ENCODE measurements at places on chromosomes 3 and 15.
A peak's percentile ranks its signal among the peaks of the same experiment; 100 is the strongest.

DNA sequence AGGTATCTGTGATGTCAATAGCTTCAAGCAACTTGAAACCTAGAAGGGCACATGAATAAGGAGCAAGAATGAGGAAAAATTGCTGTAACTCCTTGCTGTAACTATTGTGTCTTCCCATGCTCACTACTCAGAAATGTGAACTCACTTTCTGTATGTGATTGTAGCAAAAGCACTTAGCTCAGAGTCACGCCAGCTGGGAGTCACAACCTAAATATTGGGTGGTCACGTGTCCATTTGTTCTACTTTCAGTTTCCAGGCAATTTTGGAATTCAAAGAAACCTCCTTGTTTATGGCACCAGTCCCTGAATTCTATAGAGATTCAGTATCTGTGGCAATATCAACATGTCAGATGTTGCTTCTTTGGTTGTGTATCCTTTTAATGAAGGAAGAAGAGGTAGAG, 241.6 kb upstream of the AZI2 start:
- no peak for DNase-seq

GRCh38 chr15:34258151-34258550, 33.3 kb downstream of the EMC4 start:
- no peak for DNase-seq

GRCh38 chr3:115194476-115194875, 47.4 kb upstream of the ZBTB20 start:
- no peak for DNase-seq

DNA sequence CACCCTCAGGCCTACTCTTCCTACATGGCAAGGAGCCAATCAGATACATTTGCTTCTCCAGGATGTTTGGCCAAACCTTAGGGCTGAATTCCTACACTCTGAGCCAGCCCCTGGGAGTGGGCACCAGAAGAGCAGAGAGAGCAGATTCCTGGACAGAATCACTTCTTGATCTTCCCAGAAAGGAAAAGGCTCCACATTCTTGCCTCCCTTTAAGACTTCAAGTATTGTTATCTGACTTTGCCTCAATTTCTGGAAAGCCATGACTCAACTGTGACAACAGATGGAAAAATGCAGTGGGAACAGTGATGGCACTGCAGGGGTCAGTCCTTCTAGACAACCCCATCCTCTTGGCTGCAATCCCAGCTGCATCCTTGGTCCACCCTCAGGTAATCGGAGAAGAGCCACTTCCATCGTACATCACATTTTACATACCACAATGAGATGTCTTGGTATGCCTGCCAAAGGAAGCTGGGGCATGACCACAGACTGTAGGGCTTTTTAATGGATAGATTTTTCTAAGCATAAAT, 21.0 kb downstream of the SLCO2A1 start:
- no peak for DNase-seq

GRCh38 chr15:74504418-74504817, 36.6 kb upstream of the ARID3B start:
- DNase-seq = no peak

GRCh38 chr15:51841406-51842040, 12.1 kb downstream of the TMOD3 start:
- no peak for DNase-seq

- DNase-seq = no peak
Measured at GRCh38 chr15:83062768-83063180, 4.3 kb downstream of the BTBD1 start.

DNA sequence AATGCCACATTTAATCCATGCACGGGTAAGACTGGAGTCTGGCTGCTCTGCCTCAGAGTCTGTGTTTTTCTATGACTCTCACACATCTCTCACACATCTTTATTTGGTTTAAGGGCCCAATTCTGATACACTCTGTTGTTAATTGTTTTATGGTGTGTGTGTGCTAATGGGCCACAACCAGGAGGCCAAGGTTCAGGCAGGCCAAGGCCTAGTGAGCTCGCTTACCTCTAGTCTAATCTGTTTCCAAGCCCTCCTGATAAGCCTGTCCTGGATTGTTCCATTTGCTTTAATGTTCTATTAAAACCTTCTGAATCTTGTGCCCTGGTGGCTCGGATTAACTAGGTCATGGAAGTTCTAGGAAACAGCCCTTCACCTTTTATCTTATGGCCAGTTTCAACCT, 445.4 kb upstream of the DPH6 start:
- no peak for DNase-seq

DNA sequence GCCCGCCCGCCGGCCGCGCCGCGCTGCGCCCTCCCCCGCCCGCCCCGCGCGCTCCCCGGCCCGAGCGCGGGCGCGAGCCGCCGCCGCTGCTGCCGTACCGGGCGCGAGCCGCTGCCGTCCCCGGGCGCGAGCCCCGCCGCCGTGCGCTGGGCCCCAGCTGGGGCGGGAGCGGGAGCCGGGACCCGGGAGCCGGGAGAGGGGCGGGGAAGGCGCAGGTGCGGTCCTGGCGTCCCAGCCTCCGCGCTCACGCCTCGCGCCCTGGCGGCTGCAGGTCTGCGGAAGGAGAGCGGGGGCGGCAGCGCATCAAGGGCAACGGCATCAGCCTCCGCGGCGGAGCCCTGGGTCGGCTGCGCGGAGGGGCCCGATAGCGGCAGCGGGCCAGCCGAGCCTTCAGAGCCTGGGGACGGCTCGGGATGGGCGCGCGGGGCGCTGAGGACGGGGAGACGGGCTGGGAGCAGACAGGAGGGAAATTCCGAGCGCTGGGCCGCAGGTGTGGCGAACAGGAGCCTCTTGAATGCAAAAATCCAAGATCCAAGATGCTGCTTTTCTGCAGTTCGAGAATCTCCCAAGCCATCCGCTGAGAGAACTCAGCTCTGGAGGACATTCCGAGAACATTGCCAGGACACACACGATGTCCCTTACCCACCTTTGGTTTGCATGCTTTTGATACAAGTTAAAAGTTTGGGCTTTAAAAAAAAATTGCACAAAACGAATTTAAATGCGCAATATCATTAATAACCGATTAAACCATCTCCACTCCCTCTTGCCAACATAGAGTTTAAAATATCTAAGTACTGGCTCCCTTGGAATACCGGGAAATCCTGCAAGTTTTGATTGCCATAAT, 251.1 kb downstream of the TJP1 start:
- peak; percentile 22 for DNase-seq

- no peak for DNase-seq
Measured at GRCh38 chr3:194030372-194030771, 105.6 kb upstream of the HES1 start.

- peak; percentile 55 for DNase-seq
Measured at GRCh38 chr3:61358364-61358763, 107.1 kb upstream of the FHIT start.

DNA sequence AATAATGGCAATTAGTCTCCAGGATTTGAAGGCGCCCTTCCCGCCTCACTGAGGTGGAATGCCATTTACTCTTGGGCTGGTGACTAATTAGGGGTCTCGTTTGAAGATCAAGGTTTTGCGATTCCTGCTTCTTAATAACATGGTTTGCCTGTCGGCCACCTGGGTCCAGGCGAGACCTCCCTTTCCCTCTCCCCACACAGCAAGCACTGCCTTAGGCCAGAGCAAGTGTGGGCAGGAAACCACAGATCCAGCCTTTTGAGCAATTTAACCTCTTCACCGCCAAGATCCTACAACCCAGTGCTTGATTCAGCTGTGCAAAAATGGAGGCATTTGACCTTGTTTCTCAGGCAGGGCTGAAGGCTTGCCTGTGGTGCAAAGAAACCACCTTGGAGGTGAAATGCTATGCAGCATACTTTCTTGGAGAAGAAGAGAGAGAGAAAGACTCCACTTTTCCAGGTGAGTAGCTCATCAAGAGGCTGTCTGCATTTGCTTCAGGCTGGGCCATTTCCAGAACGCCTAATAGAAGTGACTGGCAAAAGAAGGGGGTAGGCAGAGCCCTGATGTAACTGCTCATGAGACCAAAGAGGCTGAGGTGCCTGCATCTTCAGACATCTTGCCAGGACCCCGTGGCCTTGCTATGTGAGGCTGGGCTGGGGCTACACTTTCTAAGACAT, 34.1 kb upstream of the WNT5A start:
- DNase-seq = no peak

Data from substantia nigra (tissue), 51 donors.